IPS-NIHi11 (cell line): ENCODE measurements at places on chromosomes 12 and 14.

DNA sequence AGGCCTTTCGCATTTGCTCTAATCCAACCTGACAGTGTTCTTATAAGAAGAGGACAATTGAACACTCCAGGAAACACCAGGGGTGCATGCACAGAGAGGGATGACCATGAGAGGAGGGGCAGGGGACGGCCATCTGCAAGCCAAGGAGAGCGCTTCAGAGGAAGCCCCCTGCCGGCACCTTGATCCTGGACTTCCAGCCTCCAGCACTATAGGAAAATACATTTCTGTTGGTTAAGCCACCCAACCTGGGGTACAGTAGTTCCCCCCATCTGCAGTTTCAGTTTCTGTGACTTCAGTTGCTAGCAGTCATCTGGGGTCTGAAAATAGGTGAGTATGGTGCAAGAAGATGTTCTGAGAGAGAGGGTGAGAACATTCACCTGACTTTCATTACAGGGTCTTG is 64.7 kb downstream of the CLMN start:
- no peak for DNase-seq

DNA sequence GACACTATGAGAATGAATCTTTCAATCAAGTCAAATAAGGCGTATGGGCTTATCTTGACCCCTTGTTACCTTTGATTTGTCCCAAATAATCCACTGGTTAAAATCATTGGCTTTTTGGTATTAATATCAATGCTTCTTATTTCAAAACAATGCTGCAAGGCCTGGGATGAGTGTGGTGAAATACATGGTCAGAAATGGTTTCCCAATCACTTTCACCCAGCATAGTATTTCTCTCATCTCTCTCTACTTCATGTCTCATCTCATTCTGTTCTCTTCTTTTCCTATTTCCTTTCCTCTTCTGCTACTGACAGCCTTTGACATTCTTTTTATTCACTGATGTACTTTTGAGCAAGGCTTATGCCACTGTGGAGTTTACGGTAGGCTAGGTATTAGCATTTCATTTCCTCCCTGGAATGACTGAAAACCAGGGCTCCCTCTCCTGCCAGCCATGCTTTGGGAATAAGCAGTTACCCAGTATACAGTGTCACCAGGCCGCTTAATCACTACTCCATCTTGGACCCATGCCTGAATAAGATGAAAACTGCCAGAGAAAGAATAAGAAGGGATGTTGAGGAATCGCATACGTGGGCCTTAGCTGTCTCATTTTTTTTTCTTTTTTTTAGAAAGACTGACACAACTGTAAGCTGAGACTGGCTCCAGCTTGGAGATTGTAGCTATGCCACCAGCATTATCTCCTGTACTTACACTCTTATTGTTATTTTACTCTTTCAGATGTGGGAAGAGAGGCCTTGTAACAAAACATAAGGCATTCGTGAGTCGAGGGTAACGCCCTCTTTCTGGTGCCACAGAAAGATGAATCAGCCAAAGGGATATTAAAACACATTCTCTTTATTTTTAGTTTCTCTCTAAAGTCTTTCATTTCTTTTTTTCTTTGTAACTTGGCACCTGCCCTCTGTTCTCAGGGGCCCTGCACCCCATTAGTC is 53.5 kb downstream of the IGF1 start:
- DNase-seq: no peak

DNA sequence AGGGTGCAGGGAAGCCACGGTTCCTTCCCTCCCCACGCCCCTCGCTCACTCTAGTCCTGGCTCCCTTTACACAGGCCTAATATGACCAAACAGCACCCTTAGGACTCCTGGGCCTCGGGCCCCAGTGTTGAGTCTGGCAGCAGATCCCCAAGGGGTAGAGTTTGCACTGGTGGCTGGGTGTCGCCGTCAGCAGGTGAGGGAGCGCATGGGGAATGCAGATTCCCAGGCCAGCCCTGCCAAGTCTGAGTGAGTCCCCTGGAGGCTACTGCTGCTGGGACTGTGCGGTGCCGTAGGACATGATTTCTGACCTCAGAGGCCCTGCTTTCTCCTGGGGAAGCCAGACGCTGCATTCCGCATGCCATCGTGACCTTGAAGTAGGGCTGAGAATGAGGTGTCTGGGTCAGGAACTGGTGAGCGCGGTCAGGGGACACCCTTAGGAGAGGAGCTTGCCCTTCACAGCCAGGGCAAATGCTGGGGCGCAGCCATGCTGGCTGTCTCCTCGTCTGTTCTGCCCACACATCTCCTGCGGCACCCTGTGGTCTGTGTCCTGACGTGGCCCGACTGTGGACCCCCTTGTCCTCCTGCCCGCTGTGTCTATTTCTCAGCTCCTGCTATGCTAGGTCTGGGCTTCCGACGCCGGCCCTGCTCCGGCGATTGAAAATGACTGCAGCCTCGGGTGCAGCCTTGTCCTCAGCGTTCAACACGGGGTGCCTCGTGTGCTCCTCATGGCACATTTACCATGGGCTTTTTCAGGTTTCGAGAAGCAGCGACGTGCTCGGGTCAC is 37.6 kb upstream of the PRMT8 start:
- DNase-seq: no peak

GRCh38 chr12:28290262-28290661 is 100.0 kb downstream of the CCDC91 start:
- no peak for DNase-seq

GRCh38 chr12:6277982-6278438 is 32.5 kb upstream of the PLEKHG6 start:
- DNase-seq: no peak

GRCh38 chr12:12521044-12521485 is 41.6 kb downstream of the DUSP16 start:
- no peak for DNase-seq

- no peak for DNase-seq
Measured at GRCh38 chr12:47067176-47067575, 12.2 kb upstream of the PCED1B start.

DNA sequence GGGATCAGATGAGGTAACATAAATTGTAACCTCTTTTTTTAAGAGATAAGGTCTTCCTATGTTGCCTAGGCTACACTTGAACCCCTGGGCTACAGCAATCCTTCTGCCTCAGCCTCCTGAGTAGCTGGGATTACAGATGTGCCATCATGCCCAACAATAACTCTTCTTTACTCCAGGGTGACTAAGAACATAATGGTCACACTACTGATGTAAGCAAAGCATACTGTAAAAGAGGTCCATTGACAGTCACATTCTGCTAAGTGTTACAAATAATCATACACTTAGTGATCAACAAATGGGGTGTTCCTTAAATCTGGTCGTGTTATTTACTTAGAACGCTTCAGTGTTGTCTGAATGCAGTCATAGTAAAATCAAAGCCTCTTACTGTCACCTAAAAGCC is 68.9 kb downstream of the EPS8 start:
- no peak for DNase-seq

DNA sequence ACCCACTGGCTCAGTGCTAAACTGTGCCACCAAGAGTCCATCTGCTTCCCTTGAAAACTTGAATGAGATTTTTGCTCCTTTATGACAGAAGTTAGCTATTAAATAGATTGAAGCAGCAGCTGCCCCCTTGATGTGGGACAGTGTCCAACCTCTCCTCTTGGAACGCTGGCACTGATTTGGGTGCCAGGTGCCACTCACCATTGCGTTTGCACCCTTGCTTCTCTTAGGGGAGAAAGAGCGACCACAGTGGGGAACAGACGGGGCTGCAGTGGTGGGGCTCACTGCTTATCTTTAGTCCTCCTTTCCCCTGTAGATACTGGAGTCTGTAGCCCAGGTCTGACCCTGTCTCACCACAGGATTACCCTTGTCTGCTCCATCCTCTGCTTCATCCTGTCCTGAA is 9.4 kb downstream of the EP400 start:
- DNase-seq: no peak

DNA sequence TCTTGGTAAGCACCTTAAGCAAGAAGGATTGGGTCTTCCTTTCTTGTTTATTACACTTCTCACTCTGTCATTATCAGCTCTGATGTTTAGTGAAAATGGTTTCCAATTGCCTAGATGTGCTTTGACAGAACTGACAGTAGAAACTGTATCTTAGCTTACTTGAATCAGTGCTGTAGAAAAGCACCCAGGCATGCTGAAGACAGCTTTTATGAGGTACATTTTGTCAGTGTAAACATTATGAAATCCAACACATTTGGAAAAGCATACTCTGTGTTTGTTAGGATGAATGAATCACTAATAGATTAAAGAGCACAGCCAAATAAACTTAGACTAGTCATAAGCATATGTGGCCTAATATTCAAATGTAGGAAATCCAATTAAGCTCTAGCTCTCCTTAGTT is 290.2 kb upstream of the NPAS3 start:
- no peak for DNase-seq

- DNase-seq: no peak
Measured at GRCh38 chr12:59069516-59069915, 149.2 kb upstream of the LRIG3 start.

DNA sequence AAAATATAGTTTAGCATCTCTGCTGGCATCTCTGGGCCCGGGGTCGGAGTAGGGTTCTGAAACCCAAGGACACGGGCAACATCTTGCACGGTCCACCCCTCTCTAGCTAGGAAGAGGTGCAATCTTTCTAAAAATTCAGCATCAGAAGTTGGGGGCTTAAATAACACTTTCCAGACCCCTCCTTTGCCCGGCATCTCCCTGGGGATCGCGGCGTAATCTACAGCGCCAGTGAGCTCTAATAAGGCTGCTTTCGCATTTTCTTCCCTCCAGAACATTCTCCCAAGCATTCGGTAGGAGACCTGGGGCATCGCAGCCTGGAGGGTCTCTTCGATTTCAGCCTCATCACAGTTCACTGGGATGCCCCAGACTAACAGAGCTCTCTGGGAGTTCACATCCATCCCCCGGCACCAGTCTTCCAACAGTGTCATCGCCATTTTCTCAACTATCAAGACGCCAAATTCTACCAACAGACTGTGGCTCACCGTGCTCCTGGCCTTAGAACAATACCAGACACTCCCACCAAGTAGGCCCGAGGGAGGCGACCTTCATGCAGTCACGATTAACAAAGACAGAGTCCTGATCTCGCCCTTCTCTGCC is 880 bp downstream of the PNMA1 start:
- no peak for DNase-seq

DNA sequence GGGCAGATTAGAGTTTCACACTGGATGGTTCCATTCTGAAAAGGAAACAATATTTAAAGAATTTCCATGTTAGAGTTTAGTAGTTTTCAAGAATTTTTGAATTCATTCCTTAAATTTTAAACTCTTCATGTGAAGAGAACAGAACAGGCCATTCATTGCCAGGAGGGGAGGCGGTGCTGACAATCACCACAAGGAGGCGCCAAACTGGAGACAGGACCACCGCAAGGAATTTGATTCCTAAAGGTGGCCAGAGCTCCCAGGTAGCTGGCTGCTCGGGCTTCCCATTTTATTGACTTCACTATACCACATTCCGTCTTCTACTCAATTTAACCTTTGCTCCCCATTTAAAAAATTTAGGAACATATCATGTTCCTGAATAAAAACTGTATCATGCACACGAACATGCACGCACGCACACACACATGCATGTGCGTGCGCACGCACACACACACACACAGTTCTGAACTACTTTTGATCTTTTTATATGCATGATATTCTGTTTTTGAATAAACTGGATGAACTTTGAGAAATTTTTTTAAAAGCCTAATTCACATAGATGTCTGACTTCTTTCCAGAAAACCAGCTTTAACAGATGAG is 101.2 kb downstream of the NELL2 start:
- peak; percentile 60 for DNase-seq

DNA sequence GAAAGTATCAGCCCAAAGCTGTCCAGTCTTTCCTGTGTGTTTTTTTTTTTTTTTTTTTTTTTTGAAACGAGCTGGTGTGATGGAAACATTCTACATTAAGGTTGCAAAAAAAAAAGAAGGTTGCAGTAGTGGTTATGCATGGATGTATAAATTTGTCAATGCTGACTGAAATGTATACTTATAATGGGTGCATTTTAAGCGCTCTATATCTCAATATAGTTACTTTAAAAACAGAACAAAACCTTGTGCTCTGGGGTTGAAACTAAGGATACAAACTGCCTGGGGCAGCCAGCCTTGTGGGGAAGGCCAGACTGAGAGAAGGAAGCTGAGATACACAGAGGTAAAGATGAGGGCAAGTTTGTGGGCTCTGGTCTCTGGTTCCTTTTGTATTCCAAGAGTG is 87.3 kb upstream of the RMST start:
- no peak for DNase-seq

DNA sequence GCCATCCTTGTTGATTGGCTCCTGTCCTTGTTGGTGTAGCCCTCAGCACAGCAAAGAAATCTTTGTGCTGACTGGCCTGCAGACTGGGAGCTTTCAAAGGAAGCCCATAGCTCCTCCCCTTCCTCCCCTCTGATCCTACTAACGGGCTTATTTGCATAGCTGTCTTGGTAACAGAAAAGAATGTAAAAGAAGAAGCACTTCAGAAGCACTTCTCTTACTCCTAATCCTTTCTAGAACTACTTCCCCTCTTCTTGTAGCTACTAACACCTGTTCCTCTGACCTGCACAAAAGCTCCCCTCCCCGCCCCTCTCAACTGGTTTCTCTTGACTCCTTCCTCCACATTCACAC is 14.3 kb upstream of the RIC8B start:
- peak; percentile 60 for DNase-seq

DNA sequence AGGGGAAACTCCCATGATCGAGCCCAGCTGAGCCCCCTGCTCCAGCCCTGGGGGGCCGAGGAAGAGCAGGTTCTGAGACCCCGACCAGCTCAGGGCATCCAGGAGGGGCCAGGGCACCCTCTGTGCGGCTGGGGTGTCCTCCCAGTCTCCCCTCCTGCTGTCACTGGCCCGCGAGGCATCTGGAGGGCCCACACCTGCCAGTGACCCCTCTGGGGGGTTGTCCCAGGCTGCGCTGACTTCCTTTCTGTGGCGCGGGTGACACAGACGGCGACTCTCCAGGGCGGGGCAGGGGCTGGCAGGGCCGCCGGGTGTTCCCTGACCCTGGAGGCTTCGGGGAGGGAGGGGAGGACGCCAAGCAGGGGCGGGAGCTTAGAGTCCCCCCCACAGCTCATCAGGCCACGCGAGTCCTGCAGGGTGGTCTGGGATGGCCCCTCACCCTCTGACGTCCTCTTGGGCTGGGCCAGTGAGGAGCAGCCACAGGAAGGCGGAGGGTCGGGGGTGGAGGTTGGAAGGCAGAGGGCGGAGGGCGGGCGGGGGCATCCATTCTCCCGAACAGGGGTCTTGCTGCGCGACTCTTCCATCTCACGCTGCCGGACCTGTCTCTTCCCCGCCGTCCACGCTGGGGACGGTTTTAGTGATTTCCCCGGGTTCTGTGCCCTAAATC is 38.6 kb upstream of the FBRSL1 start:
- no peak for DNase-seq

- DNase-seq: no peak
Measured at GRCh38 chr14:60705100-60705499, 19.1 kb downstream of the SIX4 start.

DNA sequence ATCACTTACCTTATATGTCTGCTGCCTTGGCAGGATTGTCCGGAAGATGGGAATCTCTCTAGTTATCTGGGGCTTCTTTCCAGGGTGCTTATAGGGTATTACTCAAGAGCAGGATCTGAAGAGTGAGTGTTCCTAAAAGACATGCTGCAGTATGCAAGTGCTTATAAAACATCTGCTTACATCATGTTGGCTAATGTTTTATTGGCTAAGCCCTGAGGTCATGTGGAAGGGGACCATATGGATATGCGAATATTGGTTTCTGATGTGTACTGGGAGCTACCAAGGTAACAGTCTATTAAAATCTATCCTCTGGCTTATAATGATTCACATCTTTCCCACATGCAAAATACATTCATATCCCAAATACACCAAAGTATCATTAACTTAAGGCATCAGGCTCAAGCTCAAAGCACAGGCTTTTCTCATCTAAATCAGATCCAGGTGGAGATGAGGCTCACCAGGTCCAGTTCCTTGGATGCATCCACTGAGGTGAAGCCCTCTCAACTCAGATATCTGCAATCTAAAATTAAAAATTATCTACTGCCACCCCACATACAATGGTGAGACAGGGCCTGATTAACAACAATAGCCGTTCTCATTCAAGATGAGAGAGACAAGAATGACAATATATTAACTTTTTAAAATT is 29.8 kb downstream of the LRRIQ1 start:
- no peak for DNase-seq
